ENCODE measurements at places on chromosomes 7 and 10.

GRCh38 chr10:53111529-53111928, 338.9 kb upstream of the MBL2 start:
- no peak for DNase-seq

DNA sequence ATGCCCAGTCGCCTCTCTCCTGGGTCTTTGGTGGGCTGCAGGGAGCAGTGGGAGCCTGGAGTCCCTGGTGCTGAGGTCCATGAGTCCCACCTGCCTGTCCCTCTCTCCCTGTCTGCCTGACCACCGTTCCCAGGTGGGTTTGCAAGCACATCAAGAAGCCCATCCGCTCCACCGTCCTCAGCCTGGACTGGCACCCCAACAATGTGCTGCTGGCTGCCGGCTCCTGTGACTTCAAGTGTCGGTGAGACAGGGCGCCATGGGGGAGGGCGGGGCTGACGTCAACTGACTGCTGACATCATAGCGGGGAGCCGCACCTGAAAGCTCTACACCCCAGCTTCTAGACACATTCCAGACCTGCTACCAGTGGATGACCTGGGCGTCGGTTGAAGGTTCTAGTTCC, 15.2 kb downstream of the ARPC1B start:
- DNase-seq: no peak

DNA sequence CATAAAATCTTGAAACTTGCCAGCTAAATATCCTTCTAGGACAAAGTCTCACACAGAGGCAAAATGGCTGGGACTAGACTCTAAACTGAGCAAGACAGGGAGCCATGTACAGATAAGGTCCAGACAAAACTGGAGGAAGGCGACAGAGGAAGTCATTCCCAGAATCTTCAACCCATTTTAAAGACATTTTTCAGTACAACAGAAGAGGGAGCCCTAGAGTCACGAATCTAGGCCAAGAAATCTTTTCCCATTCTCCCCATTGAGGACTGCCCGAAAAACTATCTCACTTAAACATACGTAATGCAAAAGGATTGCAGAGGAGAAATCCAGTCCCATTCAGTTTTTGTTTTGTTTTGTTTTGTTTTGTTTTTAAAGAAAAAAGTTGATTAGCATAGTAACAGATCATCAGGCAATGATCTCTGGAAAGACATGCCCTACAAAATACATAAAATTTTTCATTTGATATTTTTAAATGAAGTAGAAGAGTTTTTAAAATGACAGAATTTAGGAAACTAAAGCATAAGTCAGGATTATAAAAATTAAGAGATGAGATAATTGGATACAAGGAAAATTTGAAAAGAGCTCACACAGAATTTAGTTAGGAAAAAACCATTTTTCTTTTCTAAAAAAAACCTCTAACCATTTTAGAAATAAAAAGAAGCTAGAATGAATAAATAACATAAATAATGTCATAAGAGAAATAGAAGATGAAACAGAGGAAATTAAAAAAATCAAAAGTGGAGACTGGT, 16.9 kb upstream of the PRF1 start:
- DNase-seq: no peak

- DNase-seq: peak; percentile 30
These were observed 13.1 kb downstream of the IFT22 start for GRCh38 chr7:101308245-101309085.

- DNase-seq: no peak
These were observed 638.7 kb downstream of the PARD3 start for GRCh38 chr10:34176351-34176750.

GRCh38 chr7:146956853-146957252, 840.3 kb downstream of the CNTNAP2 start:
- DNase-seq: no peak

DNA sequence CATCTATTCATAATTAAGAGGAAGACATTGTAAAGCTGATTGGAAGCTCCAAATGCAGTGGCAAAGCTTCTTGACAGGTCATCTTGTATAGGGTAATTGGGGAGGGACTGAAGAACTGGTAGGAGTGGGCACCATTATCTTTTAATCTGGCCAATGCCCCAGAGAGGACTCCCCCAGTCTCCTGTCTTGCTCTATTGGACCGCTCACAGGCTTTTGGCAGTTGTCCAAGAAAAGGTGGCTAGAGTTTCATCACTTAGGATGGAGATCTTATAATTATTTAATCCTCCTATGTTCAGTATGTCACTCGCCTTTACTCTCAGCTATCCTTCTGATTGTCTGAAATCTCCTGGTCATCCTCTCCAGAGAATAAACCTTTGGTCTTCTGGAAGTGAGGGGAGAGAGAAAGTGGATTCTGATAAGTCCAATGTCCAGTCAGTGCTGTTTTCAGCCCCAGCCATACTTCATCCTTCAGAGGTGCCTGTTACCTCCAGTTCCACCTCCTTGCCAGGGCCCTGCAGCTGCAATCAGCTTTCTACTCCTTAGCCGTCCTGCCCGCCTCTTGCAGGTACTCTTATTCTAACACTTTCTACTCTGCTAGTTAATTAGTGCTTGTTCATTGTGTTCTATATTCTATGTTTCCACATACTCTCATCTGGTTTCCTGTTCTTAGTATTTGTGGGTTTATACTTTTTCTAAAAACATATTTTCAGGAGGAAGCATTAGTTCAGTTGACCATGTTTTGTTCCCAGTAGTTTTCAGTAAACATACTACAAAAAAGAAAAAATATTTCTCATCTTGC, 241.6 kb downstream of the NSUN6 start:
- DNase-seq: no peak

DNA sequence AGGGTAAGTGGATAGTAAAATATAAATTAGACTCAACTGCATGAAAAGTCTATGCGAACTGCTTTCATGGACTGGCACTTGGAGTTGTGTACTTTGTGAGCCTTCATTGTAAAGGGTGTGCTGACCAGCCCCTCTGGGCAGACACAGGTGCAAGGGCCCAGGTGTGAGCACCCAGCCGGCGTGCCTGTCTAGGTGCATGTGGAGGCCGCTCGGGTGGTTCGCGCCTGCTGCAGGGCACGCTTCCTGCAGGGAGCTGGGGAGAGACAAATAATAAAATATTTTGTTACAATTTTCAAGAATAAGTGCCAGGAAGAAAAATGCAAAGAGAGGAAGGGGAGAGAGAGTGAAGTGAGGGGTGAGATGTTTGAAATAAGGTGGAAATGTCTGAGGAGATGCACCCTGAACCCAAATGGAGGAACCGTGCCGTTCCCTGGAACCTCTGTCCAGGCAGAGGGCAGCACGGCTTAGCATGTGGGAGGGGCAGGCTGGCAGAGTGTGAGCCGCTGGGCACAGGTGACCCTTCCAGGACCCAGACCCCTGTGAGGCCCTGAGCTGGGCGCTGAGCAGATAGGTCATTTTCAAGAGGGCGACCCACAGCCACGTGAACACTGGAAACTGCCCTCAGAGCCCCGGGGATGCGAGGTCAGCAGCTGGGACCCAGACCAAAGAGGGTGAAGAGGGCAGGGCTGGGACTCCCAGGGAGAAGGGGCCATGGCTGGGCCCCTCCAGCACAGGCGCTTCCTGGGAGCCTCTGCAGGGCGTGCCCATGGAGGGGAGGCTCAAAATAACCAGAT, 28.7 kb downstream of the RNF32 start:
- DNase-seq: no peak

- no peak for DNase-seq
These were observed 69.7 kb upstream of the AQP1 start for GRCh38 chr7:30841801-30842541.

DNA sequence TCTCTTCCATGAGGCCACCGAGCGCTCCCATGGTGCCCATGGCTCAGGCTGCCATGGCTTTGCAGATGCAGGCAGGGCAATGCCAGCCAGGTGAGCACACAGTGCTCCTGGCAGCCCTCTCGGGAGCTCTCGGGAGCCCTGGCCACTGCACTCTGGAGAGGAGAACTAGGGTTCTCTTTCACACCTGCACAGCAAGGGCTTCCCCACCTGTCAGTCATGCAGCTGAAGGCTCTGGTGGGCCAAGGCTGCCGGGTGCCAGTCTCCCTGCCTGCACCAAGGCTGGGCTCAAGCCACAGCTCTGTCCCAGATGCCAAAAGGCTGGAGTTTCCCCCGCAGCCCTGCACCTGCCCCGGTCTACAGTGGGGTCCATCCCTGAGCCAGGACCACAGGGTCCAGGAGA, 32.6 kb downstream of the NUDT1 start:
- DNase-seq: no peak

DNA sequence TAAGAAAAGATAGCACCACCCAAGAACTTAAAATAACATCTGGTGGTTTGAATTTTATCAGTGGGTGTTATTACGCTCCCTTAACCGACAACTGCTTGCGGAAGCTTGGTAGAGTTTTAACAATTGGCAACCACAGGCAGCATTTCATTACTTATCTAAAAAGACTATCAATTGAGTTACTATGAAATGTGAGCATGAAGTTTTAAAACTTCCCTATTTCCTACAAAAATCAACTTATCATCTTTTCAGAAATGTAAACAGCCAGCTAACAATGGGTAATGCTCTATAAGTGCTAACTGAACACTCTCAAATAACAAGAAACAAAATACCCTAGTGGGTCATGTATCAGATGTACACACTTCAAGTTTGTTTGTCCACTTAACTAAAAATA, 68.8 kb downstream of the OSBPL3 start:
- DNase-seq: no peak

GRCh38 chr7:20217193-20217948, at the start of gene MACC1:
Gene MACC1, minus strand, starts transcription at chr7:20217384. Its CDS starts 55,522 bp downstream, at chr7:20161862.
- DNase-seq: peak; percentile 53

DNA sequence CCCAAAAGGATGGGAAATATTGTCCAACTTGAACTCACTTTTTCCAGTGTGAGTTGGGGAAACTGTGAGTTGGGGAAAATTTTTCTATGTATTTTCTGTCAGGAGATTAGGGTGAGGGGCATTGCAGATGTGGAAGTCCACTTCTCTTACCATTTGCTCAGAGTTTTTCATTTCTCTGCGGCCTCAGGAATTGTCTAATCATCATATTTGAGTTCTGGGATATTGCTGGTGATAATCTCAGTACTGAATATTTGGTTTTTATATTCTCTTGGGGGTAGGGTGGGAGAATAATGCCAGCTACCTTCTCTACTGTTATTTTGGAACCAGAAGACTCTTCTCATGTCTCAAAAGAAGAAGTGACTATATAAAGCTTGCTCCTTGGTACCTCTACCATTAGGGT, 141.3 kb upstream of the SLC13A1 start:
- no peak for DNase-seq

GRCh38 chr10:124685261-124685660, 58.9 kb downstream of the FAM53B start:
- DNase-seq: no peak

- DNase-seq: no peak
These were observed 16.4 kb downstream of the TNRC18 start for GRCh38 chr7:5406957-5407945.

DNA sequence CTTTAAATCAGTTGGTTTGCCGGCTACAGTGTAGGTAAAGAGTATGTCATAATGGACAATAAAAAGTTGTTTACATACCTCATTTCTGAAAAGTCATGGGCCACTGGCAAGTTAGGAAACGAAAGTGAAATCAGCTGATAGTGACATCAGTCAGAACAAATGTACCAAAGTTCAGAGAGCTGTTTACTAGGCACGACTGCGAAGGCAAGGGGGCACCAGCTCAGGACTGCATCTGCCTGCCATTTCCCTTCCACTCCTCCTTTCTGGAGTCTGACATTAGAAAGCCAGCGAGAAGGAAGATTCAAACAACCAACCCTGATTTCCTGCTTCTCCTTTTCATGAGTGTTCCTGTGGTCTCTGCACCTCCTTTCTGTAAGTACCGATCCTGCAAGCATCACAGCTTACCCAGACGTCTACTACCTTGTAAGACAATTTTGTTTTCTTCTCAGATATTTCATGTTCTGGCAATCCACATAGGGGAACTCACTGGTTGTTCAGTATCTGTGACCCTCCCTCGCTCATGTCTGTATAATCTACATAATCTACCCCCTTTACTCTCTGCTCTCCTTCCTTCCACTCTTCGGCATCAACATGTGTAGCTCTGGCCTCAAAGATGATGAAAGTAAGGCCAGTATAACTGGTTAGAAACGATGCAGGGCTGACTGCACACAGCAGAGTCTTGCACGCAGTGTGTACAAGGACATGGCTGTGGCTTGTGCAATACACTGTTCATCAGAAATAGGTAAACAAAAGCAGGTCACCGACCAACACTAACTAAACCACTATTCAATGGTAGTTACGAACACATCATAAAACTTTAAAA, at the start of gene TMEM140:
Gene TMEM140 (plus strand): TSS at position 174 of the 823 bp plus-strand sequence. CDS start 16,370 bp downstream, outside the sequence.
- DNase-seq: peak; percentile 64

DNA sequence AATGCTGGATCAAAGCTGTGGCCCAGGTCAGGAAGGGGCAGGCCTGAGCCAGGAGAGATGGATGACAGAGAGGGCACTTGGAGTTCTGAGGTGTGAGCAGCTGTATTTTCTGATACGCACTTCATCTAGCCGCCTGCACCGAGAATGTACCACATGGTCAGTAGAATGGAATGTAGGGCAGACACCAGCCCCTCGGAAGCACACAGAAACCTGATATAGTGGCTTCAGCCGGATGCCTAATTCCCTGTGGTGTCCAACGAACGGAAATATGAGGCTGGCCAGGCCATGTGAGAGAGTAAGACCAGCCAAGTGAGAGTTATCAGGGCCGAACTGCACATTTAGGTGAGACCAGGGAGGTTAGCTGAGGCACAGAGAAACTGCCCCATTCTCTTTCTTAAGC, 46.7 kb upstream of the PLCE1 start:
- no peak for DNase-seq

Data from memory B cell (primary cell).